ENCODE measurements at places on chromosomes 12 and 14.

DNA sequence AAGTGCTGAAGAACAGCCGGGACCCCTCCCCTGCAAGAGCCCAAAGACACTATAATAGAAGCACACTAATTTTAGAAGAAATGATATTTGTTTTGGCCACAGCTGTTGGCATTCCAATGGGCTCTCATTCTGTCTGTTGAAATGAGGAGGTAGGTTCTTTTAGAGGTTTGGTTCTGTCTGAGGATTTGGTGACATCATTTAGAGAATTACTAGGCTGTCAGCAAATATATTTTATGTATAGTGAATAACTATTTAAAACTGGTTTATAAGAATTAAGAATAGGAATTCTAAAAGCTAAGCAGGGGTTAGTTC lies 200.7 kb upstream of the SLC38A2 start:
- DNase-seq = no peak

GRCh38 chr12:27524839-27525753 lies 1.1 kb downstream of the PPFIBP1 start:
- no peak for DNase-seq

- no peak for DNase-seq
These were observed 16.2 kb downstream of the IRF2BPL start for GRCh38 chr14:77012193-77012765.

DNA sequence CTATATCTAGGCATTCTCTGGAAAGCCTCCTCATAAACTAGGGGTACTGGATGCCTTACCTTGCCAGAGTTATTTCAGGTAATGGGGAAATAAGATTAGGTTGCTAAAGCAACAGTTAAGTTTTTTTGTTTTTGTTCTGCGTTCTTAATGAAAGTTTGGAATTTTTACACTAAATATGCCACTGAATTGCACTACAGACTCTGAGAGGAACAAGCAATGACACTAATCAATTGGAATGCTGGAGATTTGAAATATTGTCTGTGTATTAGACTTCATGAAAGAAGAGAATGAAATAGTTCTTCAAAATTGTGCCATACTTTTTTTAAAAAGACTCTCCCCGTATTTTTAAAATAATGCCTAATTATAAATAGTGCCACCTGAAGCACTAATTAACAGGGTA lies 287.8 kb downstream of the NAV3 start:
- DNase-seq = no peak

GRCh38 chr12:99495799-99496198 lies 151.8 kb upstream of the GARIN6 start:
- no peak for DNase-seq

- no peak for DNase-seq
These were observed 98.2 kb downstream of the ZFP36L1 start for GRCh38 chr14:68694516-68695235.

GRCh38 chr12:98416845-98417244 lies 98.5 kb upstream of the TMPO start:
- no peak for DNase-seq

- DNase-seq = no peak
These were observed 11.7 kb upstream of the RIPK3 start for GRCh38 chr14:24351517-24351916.

GRCh38 chr14:35987731-35988130 lies 161.6 kb downstream of the BRMS1L start:
- DNase-seq = no peak

Data from AG04449 (cell line).